Left lung (tissue), 14 donors: ENCODE measurements at places on chromosomes 11 and 22.

DNA sequence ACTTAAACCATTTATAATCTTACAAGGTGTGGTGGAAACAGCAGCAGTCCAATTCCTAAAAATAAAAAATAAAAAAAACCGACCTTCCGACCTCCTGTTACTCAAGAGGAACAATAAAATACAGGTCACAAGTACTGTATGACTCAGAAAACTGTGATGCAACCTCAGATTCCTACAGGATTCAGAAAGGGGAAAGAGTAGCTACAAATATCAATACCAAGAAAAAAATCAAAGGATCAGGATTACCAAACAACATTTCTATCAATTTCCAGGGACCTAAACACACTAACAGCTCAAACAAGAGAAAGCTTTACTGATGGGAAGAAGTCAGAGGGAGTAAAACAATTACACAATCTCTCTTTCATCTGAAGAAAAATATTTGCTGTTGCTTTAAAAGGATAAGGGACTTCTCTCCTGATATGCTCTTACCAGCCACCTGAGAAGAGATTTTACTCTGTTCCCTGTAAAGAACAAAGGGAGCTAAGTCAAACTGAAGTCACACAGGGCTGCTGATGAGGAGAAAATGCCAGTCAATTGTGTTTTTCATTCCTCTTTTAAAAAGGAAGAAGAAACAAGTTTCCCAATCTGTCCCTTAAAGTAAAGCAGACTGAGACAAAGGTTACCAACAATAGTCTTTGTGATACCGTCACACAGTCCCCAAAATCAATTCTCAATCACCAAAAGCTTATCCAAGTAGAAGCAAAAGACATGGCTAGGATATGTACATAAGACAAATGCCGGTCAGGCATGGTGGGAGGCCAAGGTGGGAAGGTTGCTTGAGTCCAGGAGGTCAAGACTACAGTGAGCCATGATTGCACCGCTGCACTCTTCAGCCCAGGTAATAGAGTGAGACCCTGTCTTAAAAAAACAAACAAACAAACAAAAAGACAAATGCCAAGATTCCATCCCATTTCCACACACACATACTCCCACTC lies 39.3 kb downstream of the AMBRA1 start:
- no peak for DNase-seq
- H3K4me3 ChIP-seq = no peak overlapping the region
- H3K36me3 ChIP-seq = no peaks in the 10 kb centered on the region
- H3K27ac ChIP-seq = peak overlapping the region; percentile 85

GRCh38 chr11:120694726-120695125 lies 183.2 kb downstream of the GRIK4 start:
- no peaks in the 10 kb centered on the region for H3K36me3 ChIP-seq
- H3K4me3 ChIP-seq = no peak overlapping the region
- H3K27ac ChIP-seq = no peak overlapping the region
- no peak for DNase-seq
- H3K27me3 ChIP-seq = no peaks in the 10 kb centered on the region

GRCh38 chr22:50517495-50518260 lies 7.7 kb downstream of the SCO2 start:
- no peaks in the 10 kb centered on the region for H3K4me1 ChIP-seq
- H3K4me3 ChIP-seq = no peak overlapping the region
- peaks cover 74% of the 10 kb centered on the region for H3K36me3 ChIP-seq
- H3K27me3 ChIP-seq = no peaks in the 10 kb centered on the region
- DNase-seq = no peak

- no peaks in the 10 kb centered on the region for H3K27me3 ChIP-seq
- no peak for DNase-seq
- H3K4me1 ChIP-seq = peaks cover 15% of the 10 kb centered on the region
These were observed 6.6 kb downstream of the RIC8A start for GRCh38 chr11:214083-214482.

DNA sequence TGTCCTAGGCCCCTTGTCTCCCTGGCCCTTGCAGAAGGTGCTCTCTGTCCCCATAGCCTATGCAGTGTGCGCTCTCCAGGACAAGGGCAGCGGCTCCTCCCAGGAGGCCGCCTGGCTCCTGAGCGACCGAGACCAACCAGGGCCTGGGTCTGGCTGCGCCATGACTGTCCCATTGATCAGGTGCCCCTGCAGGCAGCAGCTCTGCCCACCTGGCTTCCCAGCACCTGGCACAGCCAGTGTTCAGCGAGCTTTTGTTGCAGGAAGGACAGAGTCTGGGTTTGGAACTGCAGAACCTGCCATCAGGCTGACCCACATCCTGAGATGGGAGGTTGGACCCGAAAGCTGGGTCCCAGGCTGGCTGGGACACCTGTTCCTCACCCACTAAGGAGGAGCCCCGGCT lies 1001.1 kb downstream of the BRD1 start:
- H3K27ac ChIP-seq = no peak overlapping the region
- no peak overlapping the region for H3K4me3 ChIP-seq
- H3K27me3 ChIP-seq = no peaks in the 10 kb centered on the region
- DNase-seq = no peak

- H3K36me3 ChIP-seq = peaks cover 52% of the 10 kb centered on the region
- no peak for DNase-seq
- peaks cover 9% of the 10 kb centered on the region for H3K4me1 ChIP-seq
- H3K27ac ChIP-seq = no peak overlapping the region
- H3K27me3 ChIP-seq = no peaks in the 10 kb centered on the region
These were observed 14.1 kb upstream of the B3GNT6 start for GRCh38 chr11:77019976-77020595.

GRCh38 chr11:130719220-130719915 lies 196.9 kb downstream of the SNX19 start:
- no peaks in the 10 kb centered on the region for H3K4me1 ChIP-seq
- no peak for DNase-seq
- H3K27ac ChIP-seq = no peak overlapping the region
- H3K4me3 ChIP-seq = no peak overlapping the region
- H3K27me3 ChIP-seq = no peaks in the 10 kb centered on the region

GRCh38 chr11:113828191-113828590 lies 47.2 kb downstream of the USP28 start:
- no peak overlapping the region for H3K27ac ChIP-seq
- no peaks in the 10 kb centered on the region for H3K4me1 ChIP-seq
- H3K27me3 ChIP-seq = no peaks in the 10 kb centered on the region
- no peak overlapping the region for H3K4me3 ChIP-seq
- no peaks in the 10 kb centered on the region for H3K36me3 ChIP-seq

DNA sequence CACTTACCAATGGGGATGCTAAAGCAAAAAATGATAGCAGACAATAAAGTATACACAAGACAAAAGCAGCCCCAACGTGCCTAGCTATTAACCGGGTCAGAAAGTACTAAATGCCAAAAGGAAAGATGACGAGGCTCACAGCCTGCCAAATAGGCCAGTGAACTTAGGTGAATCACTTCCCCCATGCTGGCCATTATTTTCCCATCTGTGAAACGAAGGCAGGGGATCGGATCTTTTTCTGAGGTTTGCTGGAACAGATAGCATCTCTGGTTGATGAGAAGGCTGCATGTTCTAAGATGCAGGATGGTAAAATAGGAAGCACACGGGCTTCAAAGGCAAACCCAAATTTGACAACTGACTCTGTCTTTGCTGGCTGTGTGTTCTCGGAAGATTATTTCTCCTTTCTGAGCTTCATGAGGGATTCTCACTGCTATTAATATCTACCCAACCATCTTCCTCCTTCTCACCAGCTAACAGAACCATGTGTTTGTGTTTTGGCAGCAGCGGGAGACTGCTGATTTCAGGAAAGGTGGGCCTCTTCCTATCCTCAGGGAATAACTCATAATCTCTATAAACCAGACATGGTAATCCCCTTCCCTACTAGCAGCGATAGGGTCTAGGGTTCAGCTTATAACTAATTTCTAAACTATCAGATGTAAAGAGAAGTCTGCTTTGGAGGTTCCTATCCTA lies 390.7 kb downstream of the LARGE1 start:
- H3K27me3 ChIP-seq = no peaks in the 10 kb centered on the region
- no peak overlapping the region for H3K4me3 ChIP-seq
- no peaks in the 10 kb centered on the region for H3K36me3 ChIP-seq
- H3K4me1 ChIP-seq = no peaks in the 10 kb centered on the region
- no peak overlapping the region for H3K27ac ChIP-seq

- no peaks in the 10 kb centered on the region for H3K4me1 ChIP-seq
- no peak for DNase-seq
- H3K27me3 ChIP-seq = no peaks in the 10 kb centered on the region
- no peak overlapping the region for H3K4me3 ChIP-seq
These were observed 166.3 kb upstream of the ARHGAP20 start for GRCh38 chr11:110878513-110878912.

DNA sequence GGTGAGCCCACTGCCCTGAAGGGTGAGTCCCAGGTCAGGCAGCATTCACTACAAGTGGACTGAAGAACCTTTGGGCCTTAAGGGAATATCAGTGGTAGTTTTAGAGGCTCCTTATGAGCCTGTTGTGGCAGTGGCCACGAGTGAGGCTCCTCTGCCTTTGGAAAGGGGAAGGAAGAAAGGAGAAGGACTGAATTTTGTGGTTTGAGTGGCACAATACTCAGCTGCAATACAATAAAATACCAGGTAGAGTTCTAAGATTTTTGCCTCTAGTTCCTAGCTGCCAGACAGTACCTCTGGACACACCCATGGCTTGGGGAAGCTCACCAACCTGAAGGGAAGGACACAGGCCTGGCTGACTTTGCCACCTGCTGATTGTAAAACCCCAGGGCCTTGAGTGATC lies 260.9 kb downstream of the DYNC2H1 start:
- H3K36me3 ChIP-seq = no peaks in the 10 kb centered on the region
- no peak overlapping the region for H3K4me3 ChIP-seq
- H3K4me1 ChIP-seq = no peaks in the 10 kb centered on the region
